Liver (tissue), 10 donors: ENCODE measurements at places on chromosomes 5 and 9. TPM values are rescaled to one million over a fixed set of nuclear protein-coding genes. Genes with fewer than 3 reads are reported as not detected.

DNA sequence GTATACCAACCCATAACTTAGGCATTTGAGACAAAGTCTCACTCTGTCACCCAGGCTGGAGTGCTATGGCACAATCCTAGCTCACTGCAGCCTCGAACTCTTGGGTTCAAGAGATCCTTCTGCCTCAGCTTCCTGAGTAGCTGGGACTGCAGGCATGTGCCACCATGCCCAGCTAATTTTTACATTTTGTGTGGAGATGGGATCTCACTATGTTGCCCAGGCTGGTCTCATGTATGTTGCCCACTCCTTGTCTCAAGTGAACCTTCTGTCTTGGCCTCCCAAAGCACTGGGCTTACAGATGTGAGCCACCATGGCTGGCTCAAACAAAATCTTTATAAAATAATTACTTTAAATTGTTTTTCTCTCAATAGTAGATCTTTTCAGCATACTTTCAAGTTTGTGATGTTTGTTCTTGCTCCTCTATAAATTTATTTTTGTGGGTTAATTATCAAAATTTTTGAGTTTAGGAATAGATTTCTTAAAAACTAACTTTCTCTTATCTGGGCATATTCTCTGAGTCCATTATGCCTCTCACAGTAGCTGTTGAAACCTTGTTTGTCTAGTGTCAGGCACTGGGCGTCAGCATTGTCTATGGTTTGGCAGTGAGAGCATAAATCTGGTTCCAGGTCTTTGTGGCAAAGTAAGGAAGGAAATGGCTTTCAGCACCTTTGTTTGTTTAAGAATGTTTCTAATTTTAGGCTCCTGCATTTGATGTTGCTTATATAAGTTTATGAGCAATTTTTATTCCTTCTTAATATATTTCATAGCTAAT is 38.7 kb downstream of the NLN start:
- DNase-seq: no peak

DNA sequence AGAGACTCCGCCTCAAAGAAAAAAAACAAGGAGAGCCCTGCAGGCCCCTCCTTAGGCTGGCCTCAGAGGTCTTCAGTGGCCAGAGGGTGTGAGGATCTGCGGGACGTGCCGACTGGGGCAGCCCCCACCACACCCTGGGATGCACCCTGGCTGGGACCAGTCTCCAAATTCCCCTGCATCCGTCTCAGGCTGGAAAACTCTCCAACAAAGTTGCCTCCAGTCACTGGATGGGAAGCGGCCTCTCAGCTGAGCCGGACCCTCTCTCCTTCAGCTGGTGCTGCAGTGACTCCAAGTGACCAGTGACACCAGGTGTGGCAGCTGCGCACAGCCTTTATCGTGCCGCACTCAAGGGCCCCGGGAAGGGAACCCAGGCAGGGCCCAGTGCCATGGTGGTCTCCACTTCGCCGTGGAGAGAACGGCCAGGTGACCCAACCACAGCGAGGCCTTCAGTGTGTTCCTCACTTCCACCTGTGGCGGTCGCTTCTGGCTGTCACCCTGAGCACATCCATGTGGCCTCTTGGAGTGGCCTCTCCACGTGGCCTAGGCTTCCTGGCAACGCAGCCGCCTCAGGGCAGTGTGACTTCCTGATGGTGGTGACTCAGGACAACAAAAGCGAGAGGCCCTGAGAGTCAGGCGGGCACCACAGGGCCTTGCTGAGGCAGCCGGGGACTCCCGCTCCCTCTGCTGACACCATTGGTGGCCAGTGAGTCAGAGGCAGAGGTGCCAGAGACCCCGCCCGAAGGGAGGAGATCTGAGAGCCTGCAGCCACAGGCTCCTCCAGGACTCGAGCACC is 19.3 kb upstream of the CAMSAP1 start:
- no peak for DNase-seq

DNA sequence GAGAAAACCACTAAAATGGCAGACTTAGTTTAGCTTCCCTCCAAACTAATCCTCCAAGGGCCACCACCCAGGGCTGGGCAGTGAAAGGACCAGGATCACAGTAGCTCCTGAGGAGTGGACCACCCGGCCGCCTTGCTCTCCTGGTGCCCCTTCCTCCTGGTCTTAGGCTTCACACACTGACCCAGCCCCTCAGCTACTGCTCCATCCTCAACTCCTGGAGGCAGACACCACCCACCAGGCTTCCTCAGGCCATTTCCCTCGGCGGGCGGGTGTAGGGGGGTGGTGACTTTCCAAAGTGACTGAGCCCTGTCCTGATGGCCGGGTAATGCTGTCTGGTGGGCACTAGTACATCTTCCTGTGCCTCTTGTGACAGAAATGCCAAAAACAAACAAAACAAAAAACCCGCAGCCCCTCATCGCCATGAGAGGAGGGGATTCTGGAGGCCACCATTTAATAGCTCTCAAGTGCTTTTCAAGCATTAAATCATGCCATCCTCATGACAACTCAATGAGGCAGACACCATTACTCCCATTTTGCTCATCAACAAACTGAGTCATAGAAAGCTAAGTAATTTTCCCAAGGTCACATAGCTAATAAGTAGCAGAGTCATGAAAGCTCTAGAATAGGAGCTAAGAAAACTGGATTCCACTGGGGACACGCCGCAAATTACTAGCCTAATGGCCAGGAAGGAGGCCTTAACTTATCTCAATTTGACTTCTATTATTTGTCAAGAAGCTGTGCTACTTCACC is 91.3 kb upstream of the LRRTM2 start:
- DNase-seq: no peak

- no peak for DNase-seq
Observed at GRCh38 chr5:160349249-160349934, 21.0 kb downstream of the C1QTNF2 start.

- no peak for DNase-seq
Observed at GRCh38 chr9:124297551-124297901, 39.8 kb downstream of the NEK6 start.

- DNase-seq: no peak
Observed at GRCh38 chr5:16869821-16870796, 66.0 kb downstream of the MYO10 start.

The SLC34A1 gene
- total RNA-seq: 1.0 TPM

The CCL27 gene
- total RNA-seq: not detected

The MCTP1 gene
- 7.6 TPM for total RNA-seq

The ORM2 gene
- total RNA-seq: 276 TPM
